Aorta (tissue), 5 donors: ENCODE measurements at places on chromosomes 13 and 19. TPM values are rescaled to one million over a fixed set of nuclear protein-coding genes. Genes with fewer than 3 reads are reported as not detected.

The TUBB4A gene
- not detected for polyA plus RNA-seq

The FFAR2 gene
- 0.15 TPM for polyA plus RNA-seq

DNA sequence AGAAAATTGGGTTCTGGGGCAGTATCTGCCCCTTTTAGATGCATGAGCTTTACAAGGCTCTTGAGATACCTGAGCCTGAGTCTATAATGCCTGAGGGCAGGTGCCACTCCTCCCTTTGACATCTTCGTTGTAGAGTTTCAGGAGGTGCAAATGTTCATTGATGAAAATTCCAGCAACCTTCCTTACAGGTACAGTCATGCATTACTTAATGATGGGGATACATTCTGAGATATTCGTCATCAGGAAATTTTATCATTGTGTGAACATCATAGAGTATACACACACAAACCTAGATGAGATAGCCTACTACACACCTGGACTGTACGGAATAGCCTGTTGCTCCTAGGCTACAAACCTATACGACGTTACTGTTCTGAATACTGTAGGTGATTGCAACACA is 310.0 kb downstream of the SHISA2 start:
- no peak overlapping the region for H3K27ac ChIP-seq
- DNase-seq = no peak
- H3K4me1 ChIP-seq = no peaks in the 10 kb centered on the region
- no peaks in the 10 kb centered on the region for H3K36me3 ChIP-seq
- no peak overlapping the region for H3K4me3 ChIP-seq
- no peaks in the 10 kb centered on the region for H3K27me3 ChIP-seq

GRCh38 chr19:27618006-27618405 is 1594.9 kb downstream of the UQCRFS1 start:
- H3K4me3 ChIP-seq = no peak overlapping the region
- no peaks in the 10 kb centered on the region for H3K27me3 ChIP-seq
- no peaks in the 10 kb centered on the region for H3K4me1 ChIP-seq
- DNase-seq = no peak
- no peaks in the 10 kb centered on the region for H3K36me3 ChIP-seq
- H3K27ac ChIP-seq = no peak overlapping the region

The TRPC4 gene
- 11.3 TPM for polyA plus RNA-seq

The B3GLCT gene
- polyA plus RNA-seq = 0.88 TPM

The ACP5 gene
- 45.3 TPM for polyA plus RNA-seq

The PNMA8B gene
- polyA plus RNA-seq = 0.75 TPM
